ENCODE measurements at places on chromosomes 11 and 22. TPM values are rescaled to one million over a fixed set of nuclear protein-coding genes. Genes with fewer than 3 reads are reported as not detected.

Gene APOA1
- total RNA-seq, result not detected

Gene RIMBP3C
- 0.17 TPM for total RNA-seq

Gene HEPN1
- not detected for total RNA-seq

Gene MRGPRX3
- total RNA-seq, result 0.33 TPM

Gene RAG2
- not detected for total RNA-seq

Gene OR5P2
- not detected for total RNA-seq

Gene ADAMTS8
- not detected for total RNA-seq

All from dermis lymphatic vessel endothelial cell (primary cell).